Left kidney (tissue), 8 donors: ENCODE measurements at places on chromosomes 6 and 20.

DNA sequence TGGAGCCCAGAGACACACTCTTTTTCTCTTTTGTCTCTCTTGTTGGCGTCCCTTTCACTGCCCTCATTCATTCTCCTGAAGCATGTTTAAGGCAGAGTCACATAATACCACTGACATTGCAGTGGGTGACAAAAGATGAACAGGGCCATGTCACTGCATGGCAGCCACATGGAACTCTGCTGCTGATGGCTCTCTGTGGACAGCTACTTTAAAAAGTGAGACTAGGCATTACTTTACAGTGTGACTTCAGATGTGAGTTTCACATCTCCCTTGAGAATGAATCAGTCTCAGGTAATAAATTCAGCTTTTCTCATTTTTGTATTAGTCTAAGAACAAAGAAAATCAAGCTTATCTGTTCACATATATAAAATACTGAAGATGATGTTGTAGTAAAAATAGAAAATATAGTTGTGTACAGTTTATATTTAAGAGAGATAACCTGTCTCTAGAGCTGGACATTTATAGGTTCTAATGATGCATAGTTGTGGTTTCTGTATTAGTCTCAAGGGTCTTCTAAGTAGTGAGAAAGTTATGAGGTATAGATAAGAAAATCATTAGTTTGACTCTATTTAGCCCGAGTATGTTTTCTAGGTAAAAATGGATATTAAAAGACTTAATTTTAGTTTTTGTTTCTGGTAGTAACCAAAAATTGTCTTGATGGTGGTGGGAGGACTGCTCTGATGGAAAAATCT, 6.1 kb downstream of the MRS2 start:
- no peak for DNase-seq

GRCh38 chr20:1210501-1210900, 7.2 kb downstream of the C20orf202 start:
- DNase-seq, result no peak

DNA sequence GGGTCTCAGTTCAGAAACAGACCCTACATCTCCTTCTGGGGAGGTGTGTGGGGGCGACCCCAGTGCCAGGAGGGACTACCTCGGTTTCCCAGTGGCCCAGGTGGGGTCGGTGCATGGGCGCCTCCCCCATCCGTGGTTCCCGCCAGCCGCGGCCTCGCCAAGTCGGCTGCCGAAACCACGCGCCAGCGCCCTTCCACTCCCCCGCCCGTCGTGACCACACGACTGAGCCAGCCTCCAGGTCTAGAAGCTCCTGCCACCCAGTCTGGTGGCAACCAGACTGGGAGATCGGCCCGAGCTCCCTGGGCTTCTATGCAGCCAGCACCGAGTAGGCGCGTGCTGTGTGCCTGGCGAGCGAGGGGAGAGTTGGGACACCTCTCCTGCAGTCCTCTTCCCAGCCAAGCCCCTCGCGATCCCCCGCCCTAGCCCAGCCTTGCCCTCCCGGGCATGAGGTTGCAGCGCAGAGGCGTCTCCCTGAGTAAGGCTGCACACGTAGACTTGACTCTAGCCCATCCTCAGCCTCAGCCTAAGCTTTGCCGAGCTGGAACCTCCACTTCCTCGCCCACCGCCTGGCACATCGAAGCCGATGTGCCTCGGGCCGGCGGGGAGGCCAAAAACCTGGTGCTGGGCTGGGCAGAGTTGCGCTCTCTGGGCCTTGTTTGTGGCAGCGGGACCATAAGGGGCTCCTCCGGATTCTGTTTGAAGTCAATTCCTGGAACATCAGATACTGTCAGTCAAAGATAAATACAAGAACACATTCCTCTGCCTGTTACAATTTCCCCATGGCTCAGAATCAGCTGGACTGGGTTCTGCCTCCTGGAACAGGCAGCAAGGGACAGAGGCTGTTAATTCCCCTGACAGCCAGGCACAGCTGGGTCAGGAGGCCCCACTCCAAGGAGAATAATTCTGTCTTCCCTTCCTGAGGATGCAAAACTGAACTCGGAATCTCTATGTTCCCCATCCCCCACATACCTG, 1.5 kb upstream of the CPNE5 start:
- DNase-seq, result no peak

GRCh38 chr20:41046716-41047115, 18.1 kb downstream of the TOP1 start:
- no peak for DNase-seq

- DNase-seq, result no peak
Measured at GRCh38 chr6:113649276-113649675, 207.9 kb upstream of the MARCKS start.

GRCh38 chr6:28771401-28772267, 152.2 kb downstream of the TRIM27 start:
- no peak for DNase-seq

GRCh38 chr6:142356201-142356883, 54.5 kb downstream of the ADGRG6 start:
- no peak for DNase-seq

- no peak for DNase-seq
Measured at GRCh38 chr6:72554761-72555221, 67.1 kb upstream of the KCNQ5 start.

DNA sequence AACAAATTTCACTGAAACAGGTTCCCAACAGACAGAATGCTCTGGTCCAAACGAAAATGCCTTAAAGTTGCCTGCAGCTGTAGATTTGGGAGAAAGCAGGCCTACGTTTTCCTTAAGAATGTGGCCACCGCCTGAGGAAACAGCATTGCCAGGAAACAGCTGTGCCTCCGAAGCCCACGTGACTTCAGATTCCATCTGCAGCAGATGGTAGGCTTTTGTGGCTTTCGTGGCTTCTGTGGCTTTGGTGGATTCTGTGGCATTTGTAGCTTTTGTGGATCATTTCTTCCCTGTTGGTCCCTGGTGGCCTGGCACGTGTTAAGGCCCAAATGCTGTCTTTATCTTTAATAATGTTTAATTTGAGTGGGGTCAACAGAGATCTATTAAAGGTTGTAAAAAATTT, 222.9 kb downstream of the TTLL2 start:
- no peak for DNase-seq
